ENCODE measurements at places on chromosomes 12 and 14.

- no peak for DNase-seq
Measured at GRCh38 chr12:218221-218620, 4.3 kb upstream of the SLC6A12 start.

DNA sequence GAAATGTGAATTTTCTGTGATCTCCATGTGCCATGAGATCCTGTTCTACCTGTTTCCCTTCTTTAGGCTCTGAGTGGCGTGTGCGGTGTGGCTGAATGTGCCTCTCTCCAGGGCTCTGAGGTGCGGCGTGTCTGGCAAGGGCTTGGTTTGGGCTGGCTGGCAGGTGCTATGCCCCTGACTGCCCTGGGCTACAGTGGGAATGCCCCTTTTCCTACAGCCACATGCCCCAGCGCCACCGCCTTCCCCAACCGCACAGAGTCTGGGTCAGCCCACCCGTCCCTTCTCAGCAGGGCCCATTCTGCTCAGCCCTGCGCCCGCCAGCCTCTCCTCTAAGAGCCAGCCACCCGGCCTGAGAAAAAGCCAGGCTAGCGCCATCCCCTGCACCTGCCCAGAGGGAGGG, 24.7 kb downstream of the BTBD6 start:
- no peak for DNase-seq

DNA sequence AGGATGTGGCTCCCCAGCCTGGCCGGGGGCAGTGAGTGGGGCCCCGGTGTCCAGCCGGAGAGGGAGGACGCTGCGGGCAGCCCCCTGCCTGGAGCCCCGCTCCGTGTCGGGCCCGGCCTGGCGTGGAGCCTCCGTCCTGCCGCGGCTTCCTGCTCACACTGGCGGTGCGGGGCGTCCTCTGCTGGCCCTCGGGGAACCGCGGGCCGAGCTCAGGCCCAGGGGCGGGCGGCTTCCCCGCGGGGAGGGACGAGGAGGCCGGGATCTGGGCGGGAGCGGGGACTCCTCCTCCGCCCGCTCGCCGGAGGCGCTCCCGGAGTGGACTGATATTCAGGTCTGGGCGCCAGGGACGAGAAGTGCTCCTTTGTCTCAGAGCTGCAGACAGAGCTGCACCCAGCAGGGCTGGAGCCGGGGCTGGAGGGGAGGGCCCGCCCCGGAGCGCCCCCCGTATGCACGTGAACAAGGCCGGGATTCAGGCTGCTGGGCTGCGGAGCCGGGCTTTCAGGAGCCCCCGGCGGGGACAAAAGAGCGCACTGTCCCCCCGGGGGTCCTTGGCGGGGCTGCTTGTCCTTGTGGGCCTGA, 2.2 kb downstream of the MMP17 start:
- DNase-seq = peak; percentile 91

GRCh38 chr12:42474391-42474790, 115.2 kb downstream of the PRICKLE1 start:
- DNase-seq = peak; percentile 61

GRCh38 chr14:99201351-99202073, 70.5 kb downstream of the BCL11B start:
- no peak for DNase-seq

All from EH (cell line).